ENCODE measurements at places on chromosomes 2 and 18. TPM values are rescaled to one million over a fixed set of nuclear protein-coding genes. Genes with fewer than 3 reads are reported as not detected.

BOLL gene
- total RNA-seq, result not detected

MROH2A gene
- total RNA-seq, result not detected

C2orf49 gene
- 18.1 TPM for total RNA-seq

GRCh38 chr2:88187927-88188326, 17.8 kb downstream of the THNSL2 start:
- DNase-seq, result no peak

- DNase-seq, result no peak
These were observed 1500.6 kb upstream of the TMEFF2 start for GRCh38 chr2:193695367-193695766.

- DNase-seq, result no peak
These were observed 7.7 kb downstream of the RAB27B start for GRCh38 chr18:54835944-54836343.

DNA sequence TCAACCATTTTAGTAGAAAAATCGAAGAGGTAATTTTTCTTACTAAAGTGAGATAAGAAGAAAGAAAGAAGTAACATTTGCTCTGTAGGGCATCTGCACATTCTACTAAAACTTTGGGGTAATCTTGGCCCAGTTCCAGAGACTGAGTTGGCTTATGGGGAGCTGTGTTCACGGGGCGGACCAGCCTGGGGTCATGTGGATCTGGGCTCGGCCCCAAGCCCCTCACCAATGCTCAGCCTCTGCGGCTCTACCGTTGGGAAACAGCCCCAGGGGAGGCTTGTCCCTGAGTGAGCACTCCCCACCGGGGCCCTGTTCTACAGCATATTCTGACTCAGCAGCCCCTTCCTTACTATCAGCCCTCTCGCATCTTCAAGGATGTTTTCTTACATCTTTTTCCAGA, 132.3 kb downstream of the RTP5 start:
- no peak for DNase-seq

DNA sequence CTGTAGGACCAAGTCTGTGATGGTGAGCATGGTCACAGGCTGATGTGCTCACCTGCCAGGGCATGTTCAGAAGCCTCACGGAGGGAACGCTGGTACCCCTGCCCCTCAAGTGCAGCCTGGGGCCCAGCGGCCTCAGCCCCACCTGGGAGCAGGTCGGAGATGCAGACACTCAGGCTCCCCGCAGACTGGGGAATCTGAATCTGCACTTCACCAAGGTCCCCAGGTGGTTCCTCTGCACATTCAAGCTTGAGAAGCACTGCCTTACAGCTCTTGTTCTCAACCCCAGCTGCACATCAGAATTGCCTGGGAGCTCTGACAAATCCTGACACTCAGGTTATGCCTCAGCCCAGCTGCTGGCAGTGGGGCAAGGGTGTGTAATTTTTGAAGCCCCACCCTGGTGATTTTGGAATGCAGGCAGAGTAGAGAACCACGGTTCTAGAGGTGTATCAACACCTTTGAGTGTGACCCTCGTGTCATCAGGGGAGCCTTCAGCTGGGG, 54.8 kb downstream of the CRACDL start:
- no peak for DNase-seq

DNA sequence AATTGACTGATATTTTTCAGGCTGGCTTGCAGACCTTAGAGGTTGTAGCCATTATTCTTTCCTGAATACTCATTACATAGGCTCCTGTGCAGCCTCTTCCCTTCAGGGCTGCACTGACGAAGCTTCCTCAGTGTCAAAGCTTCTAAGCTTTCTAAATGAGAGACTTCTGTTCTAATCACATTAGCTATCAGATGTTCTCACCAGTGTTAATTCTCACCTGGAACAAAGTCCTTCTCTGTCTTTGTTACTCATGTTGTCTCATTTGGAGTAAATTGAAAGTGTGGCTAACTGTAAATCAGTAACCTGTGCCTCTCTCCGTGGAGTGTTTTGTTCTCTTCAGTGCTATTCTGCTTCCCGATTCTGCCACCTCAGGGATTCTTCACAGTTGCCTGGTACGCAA, 76.9 kb downstream of the MC4R start:
- no peak for DNase-seq

GRCh38 chr18:58827886-58828285, 36.8 kb upstream of the ZNF532 start:
- no peak for DNase-seq

- no peak for DNase-seq
These were observed 202.4 kb downstream of the INSIG2 start for GRCh38 chr2:118290411-118291250.
